ENCODE measurements at places on chromosomes 16 and 17.

DNA sequence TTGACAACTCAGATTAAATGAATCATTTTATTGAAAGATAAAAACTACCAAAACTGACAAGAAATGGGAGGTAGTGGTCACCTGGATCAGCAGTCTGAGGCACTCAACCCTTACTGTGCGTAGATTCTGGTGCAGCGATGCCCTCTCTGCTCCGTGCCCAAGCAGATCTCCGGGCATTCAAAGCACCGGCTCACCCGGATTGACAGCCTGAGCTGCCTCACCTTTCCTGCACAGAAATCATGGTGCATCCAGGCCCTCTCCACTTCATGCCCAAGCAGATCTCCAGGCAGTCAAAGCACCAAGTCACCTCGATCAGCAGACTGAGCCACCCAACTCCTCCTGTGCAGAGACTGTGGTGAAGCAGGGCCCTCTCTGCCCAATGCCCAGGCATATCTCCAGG lies 196.8 kb downstream of the CA10 start:
- no peak for DNase-seq

DNA sequence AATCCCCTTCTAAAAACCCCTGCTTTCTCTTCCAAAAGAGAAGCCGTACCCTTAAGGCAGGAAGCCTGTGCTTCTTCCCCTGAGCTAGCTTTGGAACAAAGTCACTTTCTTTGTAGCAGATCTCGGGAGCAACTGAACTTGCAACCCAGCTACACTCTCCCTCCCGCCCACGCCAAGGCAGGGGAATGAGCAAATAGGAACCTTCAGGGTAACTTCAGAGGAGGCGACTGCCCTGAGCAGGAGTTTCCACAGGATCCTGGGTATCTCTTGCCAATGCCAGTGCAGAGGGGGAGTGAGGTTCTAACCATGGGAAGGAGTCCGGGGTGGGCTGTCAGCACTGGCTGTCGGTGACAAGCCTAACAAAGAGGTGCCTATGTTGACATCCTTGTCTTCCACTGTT lies 5.9 kb upstream of the PIRT start:
- no peak for DNase-seq

- no peak for DNase-seq
Observed at GRCh38 chr16:78249056-78249455, 149.6 kb downstream of the WWOX start.

DNA sequence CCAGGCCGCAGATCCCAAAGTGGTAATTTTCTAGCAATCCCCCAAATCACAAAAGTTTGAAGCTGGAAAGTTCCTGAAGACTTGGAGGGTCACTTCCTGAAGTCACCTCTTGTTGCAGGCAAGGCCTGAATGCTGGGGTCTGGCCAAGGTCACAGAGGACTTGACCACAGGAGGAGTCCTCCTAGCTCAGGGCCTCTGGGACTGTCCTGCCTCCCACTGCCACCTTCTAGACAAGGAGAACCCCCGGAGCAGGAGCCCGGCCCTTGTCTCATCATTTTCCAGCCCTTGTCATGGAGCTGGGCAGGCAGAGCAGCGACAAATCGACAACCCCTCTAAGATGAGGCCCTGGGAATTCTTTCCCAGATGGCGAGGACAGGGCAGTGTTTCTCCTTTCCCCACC lies 330 bp downstream of the CDH16 start:
- DNase-seq, result no peak

GRCh38 chr16:13093661-13094060 lies 192.3 kb downstream of the SHISA9 start:
- DNase-seq, result no peak

- no peak for DNase-seq
Observed at GRCh38 chr16:85587762-85588556, 25.2 kb upstream of the GSE1 start.

DNA sequence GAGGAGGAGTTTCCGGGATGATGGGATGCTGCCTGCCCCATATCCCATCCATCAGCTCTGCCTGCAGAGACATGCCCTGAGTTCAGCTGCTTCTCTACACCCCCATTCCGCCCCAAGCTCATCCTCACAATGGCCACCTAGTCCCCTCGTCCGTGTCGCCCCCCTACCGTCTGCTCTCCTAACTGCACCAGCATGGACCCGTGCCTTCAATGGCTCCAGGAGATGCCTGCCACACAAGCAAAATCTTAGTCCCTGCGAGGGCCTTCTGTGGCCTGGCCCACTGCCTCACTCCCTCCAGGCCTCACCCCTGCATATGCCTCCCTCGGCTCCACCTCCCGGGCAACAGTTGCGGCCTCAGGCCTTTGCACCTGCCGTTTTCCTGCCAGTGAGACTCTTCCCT lies 1.8 kb upstream of the TELO2 start:
- no peak for DNase-seq

DNA sequence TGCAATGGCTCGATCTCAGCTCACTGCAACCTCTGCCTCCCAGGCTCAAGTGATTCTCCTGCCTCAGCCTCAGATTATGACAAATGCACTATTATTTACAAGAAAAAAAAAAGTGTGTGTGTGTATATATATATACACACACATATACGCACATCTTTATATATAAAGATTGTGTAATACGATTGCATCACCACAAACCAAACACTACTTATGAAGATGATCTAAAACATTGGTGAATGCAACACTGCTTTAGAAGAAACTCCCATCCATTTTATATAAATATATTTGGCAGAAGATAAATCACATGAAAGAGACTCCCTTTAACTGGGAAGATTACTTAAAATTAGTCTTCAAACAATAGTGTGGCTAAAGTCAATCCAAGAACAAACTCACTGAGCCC lies 96.7 kb downstream of the SYCE1L start:
- no peak for DNase-seq

- DNase-seq, result peak; percentile 49
Observed at GRCh38 chr17:41530062-41531048, 2.2 kb upstream of the KRT19 start.

DNA sequence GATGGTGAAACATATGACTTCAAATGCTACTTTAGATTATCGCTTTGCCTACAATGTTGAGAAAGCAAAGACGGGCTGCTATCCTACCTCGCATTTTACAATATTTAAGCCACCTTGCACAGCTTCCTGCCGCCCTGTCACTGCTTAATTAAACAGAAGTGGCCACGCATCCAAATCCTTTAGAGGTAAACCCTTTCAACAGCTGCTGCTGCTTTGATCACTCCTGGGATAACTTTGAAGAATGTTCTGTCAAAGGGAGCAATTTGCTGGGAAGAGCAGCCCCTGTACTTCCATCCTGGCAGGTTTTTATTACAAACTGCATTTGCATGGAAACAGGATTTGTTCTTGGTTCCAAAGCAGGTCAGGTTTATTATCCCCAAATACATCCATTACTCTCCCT lies 24.2 kb upstream of the SSTR2 start:
- DNase-seq, result no peak

- no peak for DNase-seq
Observed at GRCh38 chr16:56331915-56332314, 93.4 kb downstream of the AMFR start.

DNA sequence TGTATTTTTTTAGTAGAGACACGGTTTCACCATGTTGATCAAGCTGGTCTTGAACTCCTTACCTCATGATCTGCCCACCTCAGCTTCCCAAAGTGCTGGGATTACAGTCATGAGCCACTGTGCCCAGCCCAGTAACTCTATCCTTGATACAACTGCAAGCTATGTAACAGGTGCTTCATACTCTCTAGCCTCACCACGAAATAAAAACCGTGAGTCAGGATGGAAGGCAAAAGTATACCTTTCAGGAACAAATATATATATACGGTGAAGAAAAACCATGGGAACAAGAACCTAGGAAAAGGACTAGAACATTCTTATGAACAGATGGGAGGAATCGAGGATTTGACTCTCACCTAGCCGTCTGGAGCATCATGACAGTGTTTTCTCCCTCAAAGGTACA lies 9.6 kb upstream of the FBF1 start:
- DNase-seq, result no peak

GRCh38 chr16:68564382-68564985 lies 25.4 kb downstream of the ZFP90 start:
- DNase-seq, result no peak

- DNase-seq, result no peak
Observed at GRCh38 chr16:81385031-81385756, 59.4 kb upstream of the CMIP start.

DNA sequence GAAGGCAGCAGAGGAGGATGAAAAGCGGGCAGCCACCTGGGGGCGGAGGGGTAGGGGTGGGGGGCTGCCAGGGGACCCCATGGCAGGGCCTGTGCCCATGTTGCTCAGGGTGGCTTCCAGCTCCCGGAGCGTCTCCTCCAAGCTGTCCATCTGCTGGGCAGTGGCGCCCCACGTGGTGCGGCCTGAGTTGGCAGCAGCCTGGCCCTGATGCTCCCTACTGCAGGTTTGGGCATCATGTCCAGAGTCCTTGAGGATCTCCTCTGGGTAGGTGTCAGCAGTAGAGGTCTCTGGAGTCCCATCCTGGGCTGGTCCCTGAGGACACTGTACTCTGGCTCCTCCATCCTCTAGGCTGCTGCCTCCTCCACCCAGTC lies 60.9 kb downstream of the SRCIN1 start:
- DNase-seq, result no peak

DNA sequence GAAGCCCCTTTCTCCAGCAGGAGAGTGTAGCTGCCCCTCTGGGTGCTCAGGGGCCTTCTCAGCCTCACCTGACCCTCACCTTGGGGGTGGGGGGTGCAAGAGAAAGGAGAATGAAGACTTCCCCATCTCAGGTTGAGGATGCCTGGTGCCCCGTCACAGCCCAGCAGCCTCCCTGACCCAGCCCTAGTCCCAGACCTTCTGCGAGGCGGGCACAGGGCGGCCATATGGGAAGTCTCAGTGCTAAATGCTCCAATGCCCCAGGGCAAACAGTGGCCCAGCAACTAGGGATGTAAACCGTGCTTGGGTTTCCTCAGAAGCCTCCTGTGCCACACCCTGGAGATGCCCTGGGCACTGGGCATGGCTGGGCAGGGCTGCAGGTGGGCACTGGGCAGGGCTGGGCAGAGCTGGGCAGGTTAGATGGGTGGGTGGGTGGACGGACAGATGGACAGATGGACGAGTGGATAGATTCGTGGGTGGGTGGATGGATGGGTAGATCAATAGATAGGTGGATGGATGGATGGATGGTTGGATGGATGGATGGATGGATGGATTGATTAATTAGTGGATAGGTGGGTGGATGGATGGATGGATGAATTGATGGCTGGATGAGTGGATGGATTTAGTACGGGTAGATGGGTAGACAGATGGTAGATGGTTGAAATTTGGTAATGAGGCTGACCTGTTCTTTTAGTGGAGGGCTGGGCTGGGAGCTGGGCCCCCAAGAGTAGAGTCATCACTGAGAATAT lies 16.8 kb downstream of the TPSD1 start:
- no peak for DNase-seq

DNA sequence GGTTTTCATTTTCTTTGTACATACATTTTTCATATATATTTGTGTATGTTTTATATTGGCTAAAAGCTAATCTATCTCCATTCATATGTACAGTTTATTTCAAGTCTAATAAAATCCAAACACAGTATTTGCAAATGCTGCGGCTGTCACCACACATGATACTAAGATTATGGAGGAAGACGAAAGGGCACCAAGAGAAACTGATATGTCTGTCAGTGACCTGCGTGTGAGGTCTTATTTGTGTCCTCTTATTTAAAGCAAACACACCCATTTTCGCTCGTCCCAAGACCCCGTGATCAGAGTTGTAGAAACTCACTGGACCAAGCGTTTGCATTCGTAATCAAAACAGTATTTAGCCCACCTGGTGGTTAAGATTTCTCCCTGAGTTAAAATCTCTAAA lies 8.2 kb downstream of the MLYCD start:
- no peak for DNase-seq

DNA sequence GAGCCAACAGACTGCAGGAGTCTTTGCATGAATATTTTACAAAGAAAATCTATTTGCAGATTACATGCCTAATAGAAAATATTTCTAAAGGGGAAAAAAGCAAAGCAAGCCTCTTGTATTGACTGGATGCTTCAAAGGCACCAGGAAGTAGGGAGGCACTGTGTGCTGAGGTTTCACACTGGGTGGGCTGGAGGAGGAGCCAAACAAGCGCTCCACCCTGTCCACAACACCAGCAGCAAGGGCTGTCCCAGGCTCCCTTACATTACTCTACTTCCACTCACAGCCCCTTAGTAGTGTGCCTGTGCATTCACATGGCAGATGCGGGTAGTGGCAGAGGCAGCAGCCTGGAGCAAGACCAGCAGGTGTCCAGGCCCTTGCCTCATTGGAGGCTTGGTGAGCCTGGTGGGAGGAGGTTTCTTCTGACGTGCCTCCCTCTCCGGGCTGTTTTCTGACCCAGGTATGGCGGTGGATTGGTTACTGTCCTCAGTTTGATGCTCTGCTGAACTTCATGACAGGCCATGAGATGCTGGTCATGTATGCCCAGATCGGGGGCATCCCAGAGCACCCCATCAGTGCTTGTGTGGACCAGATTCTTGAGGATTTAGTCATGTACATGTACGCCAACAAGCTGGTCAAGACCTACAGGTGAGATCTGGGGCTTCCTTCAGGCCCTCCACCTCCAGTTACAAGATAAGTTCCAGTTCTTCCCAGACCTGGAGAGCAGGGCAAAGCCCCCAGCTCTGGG lies 7.0 kb upstream of the CCNF start:
- no peak for DNase-seq

DNA sequence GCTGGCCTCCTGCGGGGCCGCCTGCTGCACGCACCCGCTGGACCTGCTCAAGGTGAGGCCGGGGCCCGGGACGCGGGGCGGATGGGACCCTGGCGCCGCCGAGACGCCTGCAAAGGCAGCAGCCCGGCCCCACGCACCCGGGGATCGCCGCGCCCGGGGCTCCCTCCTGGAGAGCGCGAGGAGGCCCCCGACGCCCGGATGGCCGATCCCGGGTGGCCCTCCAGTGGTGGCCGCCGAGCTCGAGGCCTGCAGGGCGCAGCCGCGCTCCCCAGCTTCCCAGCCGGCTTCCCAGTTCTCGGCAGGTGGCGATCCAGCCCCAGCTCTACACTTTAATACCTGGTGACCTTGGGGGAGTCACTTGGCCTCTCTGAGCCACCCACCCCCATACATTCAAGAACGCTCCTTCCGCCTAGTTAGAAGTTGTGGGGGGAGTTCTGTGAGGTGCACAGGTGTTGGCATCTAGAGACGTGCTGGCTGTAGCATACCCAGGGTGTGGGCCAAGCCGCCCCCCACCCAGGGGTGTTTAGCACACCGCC lies 452 bp downstream of the SLC25A10 start:
- no peak for DNase-seq

DNA sequence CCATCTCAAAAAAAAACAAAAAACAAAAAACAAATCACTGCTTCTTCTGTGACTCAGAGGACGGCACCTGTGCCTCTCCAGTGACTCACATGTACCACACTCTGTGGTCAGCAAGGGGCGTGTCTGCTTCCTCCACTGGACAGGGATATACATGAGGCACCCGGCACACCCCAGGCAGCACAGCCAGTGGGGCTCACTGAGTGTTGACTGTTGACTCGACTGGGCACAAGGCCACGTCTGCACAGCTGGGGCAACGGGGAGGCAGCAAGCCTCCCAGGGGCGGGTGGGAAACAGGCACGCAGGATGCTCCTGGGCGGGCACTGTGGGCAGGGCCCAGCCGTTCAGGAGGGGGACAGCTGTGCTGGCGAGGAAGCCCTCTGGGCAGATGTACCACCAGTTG lies 64.1 kb downstream of the TIMM22 start:
- DNase-seq, result peak; percentile 96

- DNase-seq, result no peak
Observed at GRCh38 chr16:46765050-46765449, 16.9 kb upstream of the MYLK3 start.

- no peak for DNase-seq
Observed at GRCh38 chr16:11306997-11307638, 26.0 kb upstream of the PRM1 start.

GRCh38 chr16:81180578-81180977 lies 57.9 kb upstream of the BCO1 start:
- DNase-seq, result no peak

- DNase-seq, result no peak
Observed at GRCh38 chr16:81473558-81473957, 28.9 kb downstream of the CMIP start.
